ENCODE measurements at places on chromosomes 16 and 17.

GRCh38 chr17:46770439-46770817 is 48.1 kb downstream of the WNT3 start:
- DNase-seq, result no peak

GRCh38 chr16:935684-936083 is 35.1 kb downstream of the LMF1 start:
- no peak for DNase-seq

DNA sequence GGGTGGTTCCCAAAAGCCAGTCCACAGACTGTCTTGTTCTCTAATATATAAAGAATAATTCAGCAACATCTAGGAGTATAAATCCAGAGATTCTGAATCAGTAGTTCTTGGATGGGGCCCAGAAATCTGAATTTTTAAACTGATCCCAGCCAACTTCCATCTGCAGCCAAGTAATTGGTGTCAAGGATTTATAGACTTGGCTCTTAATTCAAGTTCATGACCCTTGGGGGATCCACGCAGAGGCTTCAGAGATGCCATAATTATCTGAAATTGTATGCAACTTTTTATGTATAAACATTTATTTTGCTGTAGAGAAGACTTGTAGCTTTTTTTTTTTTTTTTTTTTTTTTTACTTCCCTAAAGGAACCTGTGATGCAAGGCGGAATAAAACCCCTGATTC is 60.6 kb downstream of the HLF start:
- no peak for DNase-seq

GRCh38 chr16:2009164-2009711 is 383 bp downstream of the ZNF598 start:
- no peak for DNase-seq

- no peak for DNase-seq
These were observed 14.0 kb downstream of the HERPUD1 start for GRCh38 chr16:56945847-56946527.

- no peak for DNase-seq
These were observed 6.1 kb upstream of the SLC46A1 start for GRCh38 chr17:28412099-28412498.

DNA sequence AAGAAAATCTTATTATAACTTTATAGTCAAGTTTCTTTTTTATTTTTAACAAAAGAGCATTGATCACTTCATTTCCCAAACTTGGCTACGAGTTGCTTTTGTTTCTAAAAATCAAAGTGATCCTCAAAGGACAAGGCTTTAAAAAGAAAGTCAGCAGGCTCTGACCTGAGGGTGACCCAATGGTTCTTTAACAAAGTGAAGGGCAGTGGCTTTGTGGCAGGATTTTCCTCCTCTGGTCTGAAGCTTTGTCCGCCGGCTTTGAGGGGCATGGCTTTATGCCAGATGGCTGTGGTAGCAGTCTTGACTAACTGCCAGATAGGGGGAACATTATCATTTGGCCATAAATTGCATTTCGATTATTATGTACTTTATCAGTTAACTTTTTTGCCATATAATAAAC is 28.5 kb downstream of the IQCK start:
- no peak for DNase-seq

GRCh38 chr16:17026600-17027242 is 444.0 kb downstream of the XYLT1 start:
- peak; percentile 3 for DNase-seq

- no peak for DNase-seq
These were observed 40.8 kb downstream of the CYB5B start for GRCh38 chr16:69465083-69465721.

- no peak for DNase-seq
These were observed 108.6 kb downstream of the CCT6B start for GRCh38 chr17:34852614-34853013.

- DNase-seq, result peak; percentile 65
These were observed 3.6 kb upstream of the WDR81 start for GRCh38 chr17:1720856-1721386.

DNA sequence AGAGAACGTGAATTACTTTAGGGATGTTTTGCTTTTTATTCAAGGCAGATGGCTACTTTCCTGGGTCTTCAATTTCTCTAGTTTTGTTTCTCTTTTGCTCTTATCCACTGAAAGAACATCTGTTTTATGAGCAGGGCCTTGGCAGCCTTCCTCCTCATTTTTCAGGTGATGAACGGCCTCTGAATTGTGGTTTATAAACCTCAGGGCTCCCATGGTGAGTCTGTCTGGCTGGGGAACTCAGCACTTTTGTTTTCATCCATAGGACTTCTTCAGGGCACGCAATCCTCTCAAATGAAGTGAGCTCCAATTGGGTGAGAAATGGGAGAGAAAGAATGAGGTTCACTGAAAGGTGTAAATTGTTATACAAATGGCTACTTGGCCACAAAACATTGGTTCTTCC is 186.4 kb upstream of the ERCC4 start:
- no peak for DNase-seq

GRCh38 chr16:84056933-84057332 is 14.3 kb upstream of the SLC38A8 start:
- no peak for DNase-seq

DNA sequence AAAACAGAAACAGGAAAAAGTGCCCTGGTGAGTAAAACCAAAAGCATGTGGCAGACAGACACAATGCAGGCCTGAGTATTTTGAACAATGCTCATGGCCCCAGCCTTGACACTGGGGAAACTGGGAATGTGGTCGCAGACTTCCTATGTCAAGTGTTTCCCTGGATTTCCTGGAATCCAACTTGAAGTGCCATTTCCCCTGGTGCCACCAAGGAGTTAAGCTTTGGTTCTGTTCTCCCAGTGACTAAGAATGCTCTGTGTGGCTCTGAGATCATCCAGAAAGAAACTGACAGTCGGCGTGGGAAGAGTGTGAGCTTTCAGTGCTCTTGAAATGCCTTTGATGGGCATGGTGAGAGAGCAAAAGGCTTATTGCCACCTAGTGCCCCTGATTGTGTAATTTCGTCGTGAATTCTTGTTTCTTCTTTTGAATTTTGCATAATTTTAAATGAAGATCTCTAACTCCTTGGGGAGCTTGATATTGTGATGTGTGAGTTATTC is 96.0 kb downstream of the YPEL2 start:
- DNase-seq, result peak; percentile 33

DNA sequence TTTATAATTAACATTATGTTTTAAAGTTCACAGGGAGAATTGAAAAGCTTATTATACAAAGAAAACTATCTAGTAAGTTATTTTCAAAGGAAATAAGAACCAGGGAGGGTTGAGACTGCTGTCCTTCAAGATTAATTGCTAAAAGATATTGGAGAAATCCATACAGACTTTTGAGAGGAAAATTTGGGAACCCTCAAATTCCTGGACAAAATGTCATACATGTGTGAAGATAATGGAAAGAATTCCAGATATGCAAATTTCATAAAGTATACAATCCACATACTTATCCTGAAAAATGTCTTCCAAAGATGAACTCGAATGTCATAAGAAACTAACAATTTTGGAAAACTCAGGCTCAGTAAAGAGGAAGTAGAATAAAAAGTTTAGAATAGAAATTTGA is 213.8 kb downstream of the HS3ST3A1 start:
- DNase-seq, result no peak

- no peak for DNase-seq
These were observed 44.8 kb downstream of the TRARG1 start for GRCh38 chr17:1324201-1324771.

DNA sequence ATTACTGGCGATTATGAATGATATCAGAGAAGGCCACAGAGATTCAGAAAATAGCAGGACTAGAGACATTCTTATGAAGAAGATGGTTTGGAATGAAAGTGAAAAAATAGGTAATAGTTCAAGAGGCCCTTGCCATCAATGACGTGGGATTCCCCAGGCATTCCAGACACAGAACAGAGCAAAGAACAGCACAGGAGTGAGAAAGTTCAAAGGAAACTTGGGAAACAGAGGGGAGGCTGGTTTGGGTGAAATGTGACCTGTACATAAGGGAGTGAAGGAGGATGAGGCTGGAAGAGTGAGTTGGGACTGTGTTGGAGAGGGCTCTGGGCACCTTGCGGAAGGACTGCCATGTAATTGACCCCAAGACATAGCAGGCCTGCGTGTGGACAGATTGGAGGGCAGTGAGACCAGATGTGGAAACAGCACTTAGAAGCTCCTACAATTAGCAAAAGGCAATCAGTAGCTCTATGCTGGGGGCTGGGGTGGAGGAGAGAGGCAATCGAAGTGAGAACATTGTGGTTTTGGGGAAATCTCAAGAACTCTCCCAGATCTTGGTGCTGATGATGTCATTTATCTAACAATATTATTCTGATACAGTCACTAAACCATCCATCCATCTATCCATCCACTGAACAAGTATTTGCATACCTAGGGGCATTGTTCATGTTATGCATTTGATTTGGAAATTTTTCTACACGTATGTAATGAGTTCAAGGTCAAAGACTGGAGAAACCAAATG is 365.3 kb upstream of the ZFHX3 start:
- no peak for DNase-seq

DNA sequence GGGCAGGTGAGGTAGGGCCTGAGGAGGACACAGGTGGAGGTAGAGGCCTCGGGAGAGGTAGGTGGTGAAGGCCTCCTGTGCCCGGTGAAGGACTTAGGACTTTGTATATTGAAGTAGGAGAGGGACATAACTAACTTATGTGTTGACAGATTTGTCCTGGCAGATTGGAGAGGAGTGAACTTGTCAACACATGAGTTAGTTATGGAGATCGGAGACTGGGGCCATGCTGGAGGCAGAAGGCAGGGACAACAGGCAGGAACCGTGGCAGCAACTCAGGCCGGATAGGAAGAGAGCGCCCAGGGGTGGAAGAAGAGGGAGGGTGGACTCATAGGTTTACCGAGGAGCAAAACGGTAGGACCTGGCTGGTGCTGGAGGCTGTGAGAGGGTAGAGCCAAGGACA is 18.4 kb downstream of the GLP2R start:
- DNase-seq, result no peak

DNA sequence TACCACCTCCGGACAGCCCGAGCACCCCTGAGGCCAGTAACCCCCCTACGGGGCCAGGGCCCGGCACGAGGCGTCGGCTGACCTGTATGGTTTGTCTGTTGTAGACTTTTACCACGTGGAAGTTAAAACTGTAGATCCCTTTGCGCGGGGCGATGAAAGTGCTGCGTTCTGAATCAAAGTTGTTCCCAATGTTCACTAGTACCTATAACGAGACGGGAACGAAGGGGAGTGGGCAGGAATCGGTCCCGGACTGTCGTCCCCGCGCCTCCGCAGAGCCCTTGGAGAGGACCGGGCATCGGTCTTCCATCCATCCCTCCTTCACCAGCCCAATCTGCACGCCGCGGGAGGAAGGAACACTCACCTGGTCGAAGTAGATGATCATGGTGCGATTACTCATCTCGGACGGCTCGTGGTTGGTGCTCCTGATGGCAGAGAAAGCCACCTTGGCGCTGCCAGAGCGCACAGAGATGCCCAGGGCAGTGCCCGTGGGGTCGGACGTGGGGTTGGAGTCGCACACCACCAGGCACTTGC is 732 bp downstream of the CBLN1 start:
- no peak for DNase-seq

DNA sequence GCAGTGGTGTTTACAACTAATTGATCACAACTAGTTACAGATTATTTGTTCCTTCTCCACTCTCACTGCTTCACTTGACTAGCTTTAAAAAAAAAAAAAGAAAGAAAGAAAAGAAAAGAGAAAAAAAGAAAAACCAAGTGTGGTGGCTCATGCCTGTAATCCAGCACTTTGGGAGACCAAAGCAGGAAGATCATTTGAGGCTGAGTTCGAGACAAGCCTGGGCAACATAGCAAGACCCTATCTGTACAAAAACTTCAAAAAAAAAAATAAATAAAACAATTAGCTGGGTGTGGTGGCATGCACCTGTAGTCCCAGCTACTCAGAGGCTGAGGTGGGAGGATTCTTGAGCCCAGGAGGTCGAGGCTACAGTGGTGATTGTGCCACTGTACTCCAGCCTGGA is 4.2 kb downstream of the SNTB2 start:
- DNase-seq, result no peak

GRCh38 chr17:74407384-74407783 is 24.5 kb upstream of the GPRC5C start:
- no peak for DNase-seq

GRCh38 chr16:65579050-65579449 is 457.2 kb upstream of the CDH11 start:
- DNase-seq, result no peak
